ENCODE measurements at places on chromosomes 3 and 15.

DNA sequence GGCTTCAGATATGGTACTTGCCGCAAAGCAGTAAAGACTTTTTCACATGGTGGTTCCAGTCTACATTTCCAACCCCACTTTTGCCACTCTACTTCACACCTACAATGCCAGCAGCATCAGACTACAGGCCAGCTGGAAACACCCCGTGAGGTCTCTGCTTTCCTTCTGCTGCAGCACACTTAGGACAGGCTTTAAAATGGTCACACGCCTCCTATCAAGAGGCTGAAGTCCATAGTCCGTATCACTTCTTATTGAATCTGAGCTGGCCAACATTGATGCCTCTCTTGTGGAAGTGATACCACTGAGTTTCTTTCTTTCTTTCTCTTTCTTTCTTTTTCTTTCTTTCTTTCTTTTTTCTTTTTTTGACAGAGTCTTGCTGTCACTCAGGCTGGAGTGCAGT is 59.8 kb downstream of the ZNF860 start:
- no peak for DNase-seq

DNA sequence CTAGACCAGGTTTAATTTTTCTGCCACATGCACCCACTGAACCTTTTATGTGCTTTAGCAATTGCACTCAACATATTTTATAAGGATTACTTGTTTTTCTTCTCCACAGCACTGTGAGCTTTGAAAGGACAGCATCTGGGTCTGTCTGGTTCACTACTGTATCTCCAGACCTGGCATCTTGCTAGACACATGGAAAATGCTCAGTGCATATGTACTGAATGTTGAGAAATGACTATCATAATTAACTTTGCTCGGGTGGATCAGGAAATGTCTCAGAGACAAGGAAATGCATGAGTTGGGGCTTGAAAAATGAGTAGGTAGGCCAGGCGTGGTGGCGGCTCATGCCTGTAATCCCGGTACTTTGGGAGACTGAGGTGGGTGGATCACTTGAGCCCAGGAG is 40.2 kb downstream of the DOCK3 start:
- no peak for DNase-seq

GRCh38 chr3:38966811-38967692 is 84.7 kb downstream of the SCN11A start:
- no peak for DNase-seq

GRCh38 chr3:139601191-139601961 is 61.8 kb upstream of the RBP1 start:
- DNase-seq, result no peak

GRCh38 chr3:78889348-78889747 is 878.5 kb downstream of the ROBO1 start:
- DNase-seq, result no peak

DNA sequence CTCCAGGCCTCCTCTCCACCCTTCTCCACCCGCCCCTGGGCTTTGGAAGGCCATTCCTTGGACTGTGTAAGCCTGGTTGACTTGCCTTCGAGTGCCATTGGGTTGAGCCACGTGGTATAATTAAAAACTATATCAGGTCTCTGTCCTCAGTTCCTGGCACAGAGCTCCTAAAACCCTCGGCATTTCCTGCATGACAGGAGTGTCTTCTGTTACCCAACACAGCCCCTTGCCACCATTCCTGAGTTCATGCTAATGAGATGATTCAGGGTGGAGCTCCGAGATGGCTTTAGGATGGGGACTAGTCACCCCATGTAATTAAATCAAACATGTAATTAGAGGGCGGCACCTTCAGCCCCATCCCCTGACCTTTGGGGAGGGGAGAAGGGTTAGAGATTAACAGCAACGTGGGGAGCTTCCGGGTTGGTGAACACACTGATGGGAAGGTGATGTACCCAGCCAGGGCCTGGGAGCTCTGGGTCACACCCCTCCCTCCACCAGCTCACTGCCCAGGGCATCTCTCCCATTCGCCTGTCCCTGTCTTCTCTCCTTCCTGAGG is 256.4 kb downstream of the FAM43A start:
- DNase-seq, result no peak

All from cortex of kidney (tissue), 1 donor.